Activated CD4-positive, alpha-beta T cell treated with anti-CD3 and anti-CD28 coated beads, Interleukin-2, amount 50 U/mL, for 4 hours (primary cell): ENCODE measurements at places on chromosomes 5 and 9.

- no peak for DNase-seq
Observed at GRCh38 chr5:104904561-104904960, 1342.0 kb upstream of the NUDT12 start.

DNA sequence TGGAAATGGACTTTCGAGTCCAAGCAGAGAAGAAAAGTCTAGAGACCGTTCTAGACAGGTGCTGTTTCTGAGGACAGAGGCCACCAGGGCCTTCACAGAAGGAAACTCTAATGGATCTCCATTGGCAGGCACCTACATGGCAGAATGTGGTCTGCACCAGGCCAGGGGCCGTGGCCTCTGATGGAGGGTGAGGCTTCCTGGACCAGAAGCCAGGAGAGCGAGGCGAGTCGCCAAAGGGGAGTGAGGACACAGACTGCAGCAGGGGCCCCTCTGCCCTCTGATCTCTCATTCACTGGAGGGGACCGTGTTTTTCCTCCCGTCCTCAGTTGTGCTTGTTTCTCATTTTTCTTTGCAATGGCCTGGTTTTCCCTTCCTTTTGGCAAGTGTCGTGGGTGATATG is 41.1 kb downstream of the ALG2 start:
- no peak for DNase-seq

GRCh38 chr9:136805207-136805740 is 2.5 kb upstream of the RABL6 start:
- no peak for DNase-seq

GRCh38 chr5:43038496-43038989 is 1.6 kb downstream of the ANXA2R start:
- no peak for DNase-seq

DNA sequence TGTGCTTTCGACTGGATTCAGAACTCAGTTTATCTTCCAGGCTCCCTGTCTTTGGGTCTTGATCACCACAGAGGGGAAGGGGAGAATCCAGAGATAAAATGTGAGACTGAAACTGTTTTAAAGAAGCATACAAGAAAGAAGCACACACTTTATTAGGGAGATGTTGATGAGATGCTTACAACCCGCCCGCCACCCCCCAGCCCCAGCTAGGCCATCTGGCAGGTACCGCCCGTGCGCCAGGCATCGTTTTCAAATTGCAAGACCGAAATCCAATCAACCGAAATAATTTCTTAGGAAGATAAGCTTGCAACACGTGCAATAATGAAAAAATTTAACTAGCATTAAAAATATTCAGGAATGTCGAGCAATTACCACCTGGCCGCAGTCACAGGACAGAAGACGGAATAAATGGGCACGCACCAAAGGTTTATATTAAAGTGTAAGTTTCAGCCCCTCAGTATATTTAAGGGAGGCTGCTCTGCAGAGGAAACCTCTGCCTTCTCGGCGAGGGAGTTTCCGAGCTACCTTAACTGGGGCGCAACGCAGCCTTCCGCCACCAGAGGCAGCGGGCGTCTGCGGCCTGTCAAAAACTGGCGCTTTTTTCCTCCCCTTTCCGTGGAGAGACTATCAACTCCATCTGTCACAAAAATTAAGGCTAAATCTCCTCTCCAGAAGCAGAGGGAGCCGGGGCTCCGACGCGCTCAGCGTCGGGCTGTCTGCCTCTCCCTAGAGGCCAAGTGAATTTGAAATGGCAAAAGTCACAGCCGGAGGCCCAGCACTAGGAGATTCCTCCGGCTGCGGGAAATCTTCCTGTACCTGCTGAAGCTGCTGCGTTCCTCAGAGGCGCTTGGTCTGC is 996 bp upstream of the GAS1 start:
- DNase-seq = peak; percentile 62

DNA sequence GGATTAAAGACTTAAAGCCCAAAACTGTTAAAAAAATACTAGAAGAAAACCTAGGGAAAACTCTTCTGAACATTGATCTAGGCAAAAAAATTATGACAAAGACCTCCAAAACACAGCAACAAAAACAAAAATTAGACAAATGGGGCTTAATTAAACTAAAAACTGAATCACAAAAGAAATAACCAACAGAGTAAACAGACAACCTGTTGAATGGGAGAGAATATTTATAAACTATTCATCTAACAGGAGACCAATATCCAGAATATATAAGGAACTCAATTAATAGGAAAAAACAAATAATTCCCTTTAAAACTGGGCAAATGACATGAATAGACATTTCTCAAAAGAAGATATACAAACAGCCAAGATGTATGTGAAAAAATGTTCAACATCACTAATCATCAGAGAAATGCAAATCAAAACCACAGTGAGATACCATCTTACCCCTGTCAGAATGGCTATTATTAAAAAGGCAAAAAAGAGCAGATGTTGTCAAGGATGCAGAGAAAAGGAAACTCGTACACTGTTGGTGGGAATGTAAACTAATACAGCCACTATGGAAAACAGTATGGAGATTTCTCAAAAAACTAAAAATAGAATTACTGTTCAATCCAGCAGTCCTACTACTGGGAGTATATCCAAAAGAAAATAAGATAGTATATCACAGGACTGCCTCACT is 50.2 kb upstream of the TLX3 start:
- no peak for DNase-seq

DNA sequence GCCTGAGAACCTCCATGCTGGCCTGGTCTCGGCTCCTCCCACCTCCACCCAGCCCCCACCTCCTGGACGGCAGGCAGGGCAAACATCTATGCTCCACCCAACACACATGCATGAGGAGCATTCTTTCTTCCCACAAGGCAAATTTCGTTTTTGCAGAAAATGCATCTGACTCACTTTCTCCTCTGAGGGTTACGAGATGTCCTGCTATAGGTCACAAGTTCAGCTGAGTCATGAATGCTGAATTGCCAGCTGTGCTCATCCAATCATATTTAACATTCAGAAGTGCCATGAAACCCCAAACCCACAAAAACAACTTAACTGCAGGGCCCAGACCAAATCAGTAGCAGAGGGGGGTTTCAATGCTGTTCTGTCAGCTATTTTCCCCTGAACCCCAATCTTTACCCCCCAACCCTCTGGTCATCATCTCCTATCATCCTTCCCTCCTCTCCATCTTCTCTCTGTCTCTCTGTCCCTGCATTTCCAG is 39.0 kb upstream of the OSMR start:
- DNase-seq = no peak
